ENCODE measurements at places on chromosomes 7 and 10.

- DNase-seq, result no peak
These were observed 692.6 kb downstream of the ZWINT start for GRCh38 chr10:55668326-55668922.

GRCh38 chr7:156534925-156535324 lies 105.6 kb upstream of the RNF32 start:
- DNase-seq, result no peak

GRCh38 chr7:155166673-155167370 lies 96.7 kb downstream of the HTR5A start:
- DNase-seq, result no peak

DNA sequence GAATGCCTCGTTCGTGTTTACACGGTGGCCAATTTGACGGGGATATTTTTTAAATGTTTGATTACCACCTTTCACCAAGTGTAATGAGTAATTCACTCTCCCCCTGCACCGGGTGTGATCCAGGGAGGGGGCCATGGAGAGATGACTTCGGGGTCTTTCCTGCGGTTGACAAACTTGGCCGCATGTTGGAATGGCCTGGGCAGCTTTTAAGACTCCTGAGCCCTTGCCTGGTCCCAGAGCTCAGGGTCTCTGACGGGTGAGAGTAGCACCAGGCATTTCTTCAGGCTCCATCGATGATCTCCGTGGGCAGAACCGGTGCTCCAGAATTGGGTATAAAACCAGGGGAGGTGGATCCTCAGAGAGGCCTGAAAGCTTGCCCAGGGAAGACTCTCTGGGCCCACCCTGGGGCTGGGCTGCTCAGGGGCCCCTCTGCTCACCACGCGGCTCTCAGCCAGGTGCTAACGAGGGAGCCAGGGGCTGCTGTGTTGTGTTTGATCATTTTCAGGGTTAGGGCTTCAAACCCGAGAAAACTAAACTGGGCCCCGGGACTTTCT lies 882 bp downstream of the ZNF282 start:
- no peak for DNase-seq

DNA sequence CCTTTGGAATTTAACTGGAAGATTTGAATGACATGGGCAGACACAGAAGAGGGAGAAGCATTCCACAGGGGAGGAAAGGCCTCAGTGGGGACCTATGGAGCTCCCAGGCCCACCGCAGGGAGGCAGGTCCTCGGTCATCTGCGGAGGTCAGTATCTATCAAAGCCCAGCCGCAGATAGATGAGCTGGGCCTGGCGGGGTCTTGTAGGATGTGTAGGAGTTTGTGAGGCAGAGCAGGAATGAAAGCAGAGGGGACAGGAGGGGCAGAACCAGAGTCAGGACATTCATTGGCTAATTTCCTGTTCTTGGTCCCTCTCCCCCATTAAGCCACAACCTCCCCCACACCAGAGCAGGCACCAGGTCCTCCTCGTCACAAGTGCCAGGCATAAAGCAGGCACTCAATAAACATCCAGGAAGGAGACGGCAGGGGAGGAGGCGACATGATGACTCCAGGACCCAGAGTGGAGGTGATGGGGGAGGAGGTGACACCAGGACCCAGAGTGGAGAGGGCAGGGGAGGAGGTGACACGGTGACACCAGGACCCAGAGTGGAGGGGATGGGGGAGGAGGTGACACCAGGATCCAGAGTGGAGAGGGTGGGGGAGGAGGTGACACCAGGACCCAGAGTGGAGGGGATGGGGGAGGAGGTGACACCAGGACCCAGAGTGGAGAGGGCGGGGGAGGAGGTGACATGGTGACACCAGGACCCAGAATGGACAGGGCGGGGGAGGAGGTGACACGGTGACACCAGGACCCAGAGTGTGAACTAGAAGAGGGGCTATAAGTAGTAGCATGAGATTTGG lies 83.7 kb upstream of the PDGFA start:
- no peak for DNase-seq

GRCh38 chr10:93991596-93992284 lies 2.0 kb upstream of the PLCE1 start:
- no peak for DNase-seq

DNA sequence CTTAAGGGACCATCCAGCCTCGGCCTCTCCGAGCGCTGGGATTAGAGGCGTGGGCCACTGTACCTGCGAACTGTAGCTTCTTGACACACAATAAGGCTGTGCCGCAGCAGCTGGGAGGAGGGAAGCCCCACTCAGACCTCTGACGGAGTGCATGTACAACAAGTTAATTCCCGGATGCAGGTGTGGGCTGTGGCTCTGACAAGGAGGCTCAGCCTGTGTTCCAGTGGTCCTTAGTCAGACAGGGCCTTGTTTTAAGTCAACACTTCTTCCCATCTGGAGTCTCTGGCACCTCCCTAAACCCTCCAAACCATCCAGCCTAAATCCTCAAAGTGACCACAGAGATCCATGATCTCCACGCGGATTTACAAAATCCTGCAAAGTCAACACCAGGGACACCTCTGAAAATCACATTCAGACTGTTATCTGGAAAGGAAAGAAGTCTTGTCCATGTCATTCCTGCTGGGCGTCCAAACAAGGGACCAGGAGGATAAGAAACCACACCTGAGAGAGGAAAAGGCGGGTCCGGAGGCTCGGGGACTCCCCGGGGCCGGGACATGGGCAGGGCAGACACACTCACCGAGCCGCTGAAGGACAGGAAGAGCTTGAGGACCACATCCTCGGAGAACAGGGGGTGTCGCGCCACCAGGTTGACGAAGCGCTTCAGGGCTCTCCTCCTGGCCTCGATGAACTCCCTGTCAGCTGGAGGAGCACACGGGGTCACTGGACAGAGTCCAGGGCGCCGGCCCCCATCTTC lies 29.4 kb downstream of the NUDT1 start:
- DNase-seq, result no peak

- DNase-seq, result no peak
These were observed 10.1 kb upstream of the INPP5A start for GRCh38 chr10:132527339-132528063.

- DNase-seq, result no peak
These were observed 21.1 kb upstream of the VDAC2 start for GRCh38 chr10:75189266-75190096.

GRCh38 chr10:13239923-13240322 lies 5.7 kb upstream of the UCMA start:
- no peak for DNase-seq

DNA sequence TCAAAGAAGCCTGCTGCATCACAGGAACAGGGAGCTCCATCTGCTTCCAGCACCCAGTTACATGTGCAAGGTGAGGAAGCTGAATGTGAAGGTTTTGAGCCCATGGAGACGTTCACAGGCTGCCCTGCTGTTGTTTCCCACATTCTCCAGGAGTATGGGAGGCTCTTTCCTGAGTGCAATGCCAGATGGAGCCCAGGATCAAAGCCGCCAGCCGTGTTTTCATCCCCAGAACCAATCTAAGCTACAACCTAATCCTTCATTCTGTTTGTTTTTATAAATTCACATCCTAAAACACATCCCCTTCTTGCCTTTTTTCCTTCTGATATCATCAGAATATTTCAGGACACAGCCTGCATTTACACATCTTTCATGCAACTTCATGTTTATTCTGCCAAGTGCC lies 98.9 kb upstream of the PRR15 start:
- DNase-seq, result no peak

- DNase-seq, result no peak
These were observed 439.7 kb upstream of the IGFBP3 start for GRCh38 chr7:46360811-46361210.

- DNase-seq, result no peak
These were observed 165.0 kb downstream of the CHN2 start for GRCh38 chr7:29359482-29360093.

DNA sequence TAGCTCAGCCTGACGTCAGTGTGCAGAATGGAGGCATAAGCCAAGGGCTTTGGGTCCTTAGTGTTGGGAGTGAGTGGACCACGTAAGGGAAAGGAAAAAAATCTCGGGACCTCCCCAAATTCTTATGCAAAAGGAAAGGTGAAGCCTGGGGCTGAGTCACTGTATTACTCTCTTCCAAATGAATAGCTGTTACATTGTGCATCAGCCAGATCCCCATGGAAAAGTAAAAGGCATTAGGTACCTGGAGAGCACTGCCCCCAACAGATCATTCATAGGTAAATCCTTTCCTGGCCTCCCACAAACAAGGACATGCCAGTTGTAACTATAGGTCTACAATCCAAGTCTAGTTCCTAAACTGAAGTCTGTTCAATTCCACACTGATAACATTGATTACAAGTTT lies 170.5 kb downstream of the C1GALT1 start:
- DNase-seq, result no peak

- DNase-seq, result no peak
These were observed 219.3 kb downstream of the SKAP2 start for GRCh38 chr7:26645121-26645520.

DNA sequence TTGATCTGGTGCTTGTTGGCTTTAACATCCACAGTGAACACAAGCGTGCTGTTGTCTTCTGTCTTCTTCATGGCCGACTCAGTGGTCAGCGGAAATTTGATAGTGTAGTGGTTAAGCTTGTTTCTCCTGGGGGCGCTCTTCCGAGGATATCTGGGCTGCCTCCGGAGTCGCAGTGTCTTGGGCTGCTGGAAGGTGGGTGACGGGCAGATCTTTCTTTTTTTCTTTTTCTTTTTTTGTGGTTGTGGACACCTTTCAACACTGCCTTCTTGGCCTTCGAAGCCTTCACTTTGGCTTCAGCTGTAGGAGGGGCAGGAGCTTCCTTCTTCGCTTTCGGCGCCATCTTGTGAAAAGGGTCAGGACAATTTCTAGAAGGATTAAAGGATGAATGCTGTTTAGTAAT lies 23.8 kb upstream of the RPA3 start:
- no peak for DNase-seq

DNA sequence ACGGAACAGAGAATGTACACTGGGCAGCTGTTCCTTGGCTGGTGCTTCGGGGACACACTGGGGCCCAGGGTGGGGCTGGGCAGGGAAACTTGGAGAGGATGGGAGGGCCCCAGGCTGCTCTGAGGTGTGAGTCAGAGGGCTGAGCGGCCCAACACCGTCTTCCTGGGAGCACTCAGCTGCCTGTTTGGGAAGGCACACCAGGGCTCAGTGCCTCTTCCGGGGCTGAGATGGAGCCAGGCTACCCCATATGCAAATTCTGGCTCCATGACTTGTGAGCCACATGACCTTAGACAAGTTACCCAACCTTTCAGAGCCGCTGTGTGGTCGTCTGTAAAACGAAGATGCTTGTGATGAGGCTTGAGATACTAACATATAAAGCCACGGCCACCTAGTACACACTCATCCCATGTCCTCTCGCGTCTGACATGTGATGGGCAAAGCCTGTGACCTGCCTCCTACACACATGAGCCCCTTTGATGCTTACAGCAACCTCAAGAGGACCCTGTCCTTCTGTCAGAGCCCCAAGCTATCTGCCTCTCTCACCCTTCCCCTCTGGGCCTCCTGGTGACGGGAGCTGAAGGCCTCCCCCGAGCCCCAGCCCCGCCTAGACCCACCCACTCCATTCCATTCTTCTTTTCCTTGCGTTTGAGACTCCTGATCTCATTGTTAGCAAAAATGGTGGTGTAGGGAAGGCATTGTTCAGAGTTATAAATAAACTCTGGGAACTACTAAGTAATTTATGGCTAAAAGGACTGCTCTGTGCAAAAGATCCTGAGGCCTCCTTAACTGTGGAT lies 26.1 kb downstream of the KLRG2 start:
- no peak for DNase-seq

GRCh38 chr7:37703361-37703760 lies 19.8 kb downstream of the GPR141 start:
- no peak for DNase-seq

DNA sequence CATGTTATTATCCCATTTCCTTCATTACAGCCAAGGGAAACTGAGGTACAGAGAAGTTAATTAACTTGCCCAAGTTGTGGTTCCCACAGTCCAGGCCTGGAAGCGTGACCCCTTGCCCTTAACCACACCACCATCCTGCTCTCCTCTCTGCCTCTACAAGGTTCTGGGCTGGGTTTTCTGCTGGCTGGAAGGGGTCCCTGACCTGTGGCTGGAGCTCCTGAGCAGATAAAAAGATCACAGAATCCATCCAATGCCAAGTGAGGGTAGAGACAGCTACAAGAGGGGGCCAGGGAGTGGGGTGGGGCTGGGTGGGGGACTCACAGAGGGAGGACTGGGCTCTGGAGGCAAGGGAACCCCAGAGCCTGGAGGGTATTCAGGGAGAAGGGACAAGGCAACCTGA lies 9.7 kb downstream of the ASB10 start:
- DNase-seq, result no peak

GRCh38 chr7:31122649-31123058 lies 70.5 kb downstream of the ADCYAP1R1 start:
- no peak for DNase-seq

DNA sequence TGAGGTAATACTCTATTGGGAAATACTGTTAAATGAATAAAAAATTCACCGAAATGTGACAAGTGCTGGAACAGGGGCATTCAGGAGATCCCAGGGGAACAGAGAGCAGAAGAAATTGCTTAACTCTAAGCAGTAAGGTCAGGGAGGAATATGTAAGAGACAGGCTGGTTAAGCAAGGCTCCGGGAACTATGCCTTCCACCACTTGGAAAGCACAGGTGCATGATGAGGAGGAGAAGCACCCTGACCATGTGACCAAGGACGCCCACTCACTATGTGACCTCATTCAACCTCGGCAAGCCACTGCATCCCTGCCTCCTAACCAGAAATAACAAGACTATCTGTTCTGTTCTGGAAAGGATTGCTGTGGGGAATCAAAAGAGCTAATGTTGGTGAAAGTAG lies 218.4 kb downstream of the ELMO1 start:
- no peak for DNase-seq

DNA sequence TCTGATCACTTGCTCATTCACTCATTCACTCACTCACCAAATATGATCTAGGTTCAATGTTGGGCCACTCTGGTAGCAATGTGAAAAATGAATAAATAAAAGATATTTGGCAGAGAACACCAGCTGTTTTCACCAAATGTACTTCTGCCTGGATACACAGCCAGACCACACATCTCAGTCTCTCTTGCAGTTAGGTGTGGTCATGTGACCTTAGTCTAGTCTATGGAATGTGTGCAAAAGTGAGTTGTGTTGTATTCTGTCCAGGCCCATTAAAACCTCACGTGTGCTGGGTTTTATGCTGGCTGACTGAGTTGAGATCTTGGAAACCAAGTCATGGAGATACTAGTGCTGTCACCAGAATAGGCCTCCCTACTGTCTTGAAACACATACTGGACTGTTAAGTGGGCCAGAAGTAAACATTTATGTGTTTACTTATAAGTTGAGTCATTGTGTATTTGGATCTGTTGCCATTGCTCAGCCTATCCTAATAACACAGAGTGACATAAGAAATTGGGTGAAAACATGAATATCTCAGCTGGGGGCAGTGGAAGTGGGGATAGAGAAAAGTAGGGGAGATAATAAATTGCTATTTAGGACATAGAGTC lies 145.5 kb downstream of the PTEN start:
- DNase-seq, result no peak

- DNase-seq, result no peak
These were observed 35.0 kb downstream of the RAMP3 start for GRCh38 chr7:45192621-45193041.
